ENCODE measurements at places on chromosomes 2 and 18.
A peak's percentile ranks its signal among the peaks of the same experiment; 100 is the strongest.

- DNase-seq = peak; percentile 96
Observed at GRCh38 chr18:31942999-31943877, at the start of gene TRAPPC8. TSS of gene TRAPPC8 (minus strand) at chr18:31943128. CDS start at chr18:31942764, 364 bp downstream.

DNA sequence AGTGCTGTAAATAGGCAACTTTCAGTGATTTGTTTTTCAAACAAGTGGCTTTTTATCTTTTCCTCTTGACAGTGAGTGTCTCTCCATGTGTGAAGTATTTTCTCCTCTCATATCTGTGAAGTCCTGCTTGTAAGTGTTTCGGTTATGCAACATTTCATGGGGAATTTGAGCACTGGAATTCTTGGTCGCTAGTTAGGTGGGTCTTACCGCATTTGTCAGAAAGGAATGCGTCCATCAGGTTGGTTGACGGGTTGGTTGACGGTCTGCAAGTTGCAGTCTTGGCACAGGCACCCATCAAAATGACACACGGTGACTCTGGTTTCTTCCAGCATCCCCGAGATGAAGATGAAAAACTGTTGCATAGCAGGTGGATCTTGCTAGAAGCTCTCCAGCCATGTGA is 109.8 kb downstream of the AGAP1 start:
- DNase-seq = no peak

GRCh38 chr2:187995556-187995955 is 296.1 kb upstream of the GULP1 start:
- no peak for DNase-seq

DNA sequence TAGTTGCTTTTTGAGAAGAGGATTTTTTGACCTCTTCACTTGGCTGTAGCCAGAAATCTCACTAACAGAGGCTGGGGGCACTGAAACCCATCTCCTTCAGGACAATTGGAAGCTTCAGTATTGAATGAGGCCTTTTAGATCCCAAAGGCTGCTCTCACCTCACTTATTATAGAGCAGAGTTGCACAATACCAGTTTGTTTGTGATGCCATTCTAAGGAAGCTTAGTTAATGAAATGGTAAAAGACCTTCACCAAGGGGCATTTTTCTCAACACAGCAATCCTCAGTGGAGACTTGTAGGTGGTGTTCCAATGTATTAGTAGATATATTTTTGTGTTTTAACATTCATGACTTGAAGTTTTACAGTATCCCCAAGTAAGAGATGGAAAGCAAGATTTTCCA is 71.0 kb upstream of the RFX8 start:
- DNase-seq = no peak

- peak; percentile 99 for DNase-seq
Observed at GRCh38 chr2:105455488-105456003, 56.7 kb upstream of the FHL2 start.

DNA sequence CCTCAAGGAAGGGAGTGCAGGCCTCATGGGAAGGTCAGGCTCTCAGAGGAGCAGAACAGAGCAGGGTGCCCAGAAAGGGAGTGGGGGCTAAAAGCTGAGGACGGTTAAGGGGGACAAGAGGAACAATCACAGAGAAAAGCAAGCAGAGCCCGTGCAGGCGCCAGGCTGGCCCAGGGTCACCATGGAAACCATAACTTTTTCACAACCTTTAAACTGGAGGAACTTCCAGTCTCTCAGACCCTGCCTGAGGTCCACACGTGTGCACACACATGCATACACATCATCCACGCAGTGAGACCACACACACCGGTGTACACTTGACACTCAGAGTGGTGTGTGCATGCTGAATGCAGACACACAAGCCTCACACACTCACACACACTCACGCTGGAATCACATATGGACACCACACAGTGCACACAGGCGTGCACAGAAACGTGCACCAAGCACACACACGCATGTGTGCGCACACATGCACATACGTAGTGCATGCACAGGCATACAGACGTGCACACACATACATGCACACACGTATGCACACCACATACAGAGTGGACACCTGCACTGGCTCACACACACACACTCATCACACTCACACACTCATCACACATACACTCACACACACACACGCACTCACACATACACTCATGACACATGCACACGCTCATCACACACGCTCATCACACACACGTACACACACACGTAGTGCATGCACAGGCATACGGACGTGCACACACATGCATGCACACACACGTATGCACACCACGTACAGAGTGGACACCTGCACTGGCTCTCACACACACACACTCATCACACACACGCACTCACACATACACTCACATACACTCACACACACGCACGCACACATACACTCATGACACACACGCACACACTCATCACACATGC is 37.2 kb upstream of the SNED1 start:
- no peak for DNase-seq

DNA sequence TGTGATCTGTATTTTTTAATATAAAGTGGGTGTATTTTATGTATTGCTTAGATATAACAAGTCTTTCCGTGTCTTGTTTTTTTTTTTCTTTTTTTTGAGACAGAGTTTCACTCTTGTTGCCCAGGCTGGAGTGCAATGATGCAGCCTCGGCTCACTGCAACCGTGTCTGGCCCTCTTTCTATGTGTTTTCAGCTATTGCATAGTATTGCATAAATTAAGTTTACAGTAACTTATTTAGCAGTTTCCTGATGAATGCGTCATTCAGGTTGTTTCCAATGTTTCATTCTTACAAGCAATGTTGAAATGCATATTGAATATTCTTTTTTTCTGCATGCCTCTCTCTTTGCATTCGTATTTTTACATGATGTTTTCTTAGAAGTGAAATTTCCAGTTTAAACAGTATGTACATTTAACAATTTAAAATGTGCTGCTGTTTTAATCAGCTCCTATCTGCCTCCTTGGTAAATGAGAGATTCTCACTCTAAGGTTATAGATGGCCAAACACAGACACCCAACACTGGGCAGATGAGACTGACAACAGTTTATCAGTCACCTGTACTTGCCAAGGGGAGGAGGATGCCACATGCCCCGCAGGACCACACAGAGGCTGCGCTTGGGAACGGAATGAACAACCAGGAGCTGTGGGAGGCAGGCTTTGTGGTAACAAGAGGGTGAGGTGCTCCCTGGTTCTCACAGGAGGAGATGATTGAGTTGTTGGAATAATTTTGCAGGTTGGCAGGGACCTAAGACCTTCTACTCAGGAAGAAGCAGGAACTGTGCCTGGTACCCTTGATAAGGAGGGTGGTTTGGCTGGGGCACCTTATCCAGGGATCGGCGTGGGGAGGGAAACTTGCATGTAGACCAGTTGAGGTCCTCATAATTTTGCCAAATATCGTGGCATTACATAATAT is 7.5 kb downstream of the SLC9A4 start:
- DNase-seq = no peak

DNA sequence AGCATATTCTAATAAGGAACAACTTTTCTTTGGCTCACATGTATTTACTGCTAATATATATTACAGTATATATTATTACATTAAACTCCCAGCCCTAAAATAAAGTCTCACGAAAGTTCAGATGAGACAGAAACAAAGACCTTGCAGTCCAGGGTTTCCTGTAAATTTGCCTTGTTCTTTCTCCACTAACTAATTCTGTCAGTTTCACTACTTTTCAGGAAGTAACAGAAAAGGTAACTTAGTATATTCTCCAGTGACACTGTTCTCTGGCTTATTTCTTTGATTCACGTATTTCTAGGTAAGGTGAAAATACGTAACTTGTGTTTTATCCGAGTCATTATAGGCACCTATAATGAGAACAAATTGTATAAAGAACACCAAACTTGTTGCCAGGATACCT is 35.2 kb downstream of the HDLBP start:
- DNase-seq = no peak

DNA sequence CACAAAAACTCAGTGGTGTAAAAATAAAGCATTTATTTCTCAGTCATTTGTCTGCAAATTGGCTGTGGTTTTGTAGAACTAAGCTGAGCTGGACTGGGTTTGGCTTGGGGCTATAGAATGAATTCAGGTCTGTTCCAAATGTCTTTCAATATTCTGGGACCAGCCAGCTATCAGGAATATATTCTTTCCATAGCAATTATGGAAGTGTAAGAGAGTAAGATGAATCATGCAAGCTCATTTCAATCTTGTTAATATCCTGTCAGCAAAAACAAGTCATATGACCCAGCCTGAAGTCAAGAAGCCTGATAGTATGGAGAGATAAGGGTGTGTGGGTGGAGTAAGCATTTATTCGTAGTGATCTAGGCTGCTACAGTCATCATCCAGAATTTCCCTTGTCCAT is 481.0 kb upstream of the CDH2 start:
- DNase-seq = peak; percentile 3

DNA sequence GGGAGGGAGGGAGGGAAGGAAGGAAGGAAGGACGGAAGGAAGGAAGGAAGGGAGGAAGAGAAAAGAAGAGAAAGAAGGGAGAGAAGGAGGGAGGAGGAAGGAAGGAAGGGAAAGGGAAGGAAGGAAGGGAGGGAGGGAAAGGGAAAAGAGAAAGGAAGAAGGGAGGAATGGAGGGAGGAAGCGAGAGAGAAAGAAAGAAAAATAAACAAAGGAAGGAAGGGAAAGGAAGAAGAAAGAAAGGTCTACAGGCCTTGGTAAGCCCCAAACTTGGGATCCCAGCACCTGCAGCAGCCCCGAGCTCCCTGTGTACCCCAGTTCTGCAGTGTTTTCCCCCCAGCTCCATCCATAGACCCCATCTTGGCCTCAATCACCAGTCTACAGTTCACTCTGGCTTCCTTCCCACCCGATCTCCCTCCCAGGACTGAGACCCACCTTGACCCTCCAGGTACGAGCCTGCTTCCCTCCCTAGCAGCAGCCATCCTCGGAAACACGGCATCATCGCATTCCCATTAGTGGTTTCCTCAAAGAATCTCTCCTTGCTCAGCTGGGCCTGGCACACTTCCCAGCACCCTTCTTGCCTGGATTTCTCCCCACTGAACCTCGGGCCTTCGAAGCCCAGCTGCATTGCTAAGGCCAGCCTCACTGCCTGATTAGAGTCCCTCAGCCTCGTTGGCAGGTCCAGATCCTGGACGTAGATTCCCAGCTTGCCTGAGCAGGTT is 46.1 kb upstream of the SH3BP4 start:
- DNase-seq = no peak

DNA sequence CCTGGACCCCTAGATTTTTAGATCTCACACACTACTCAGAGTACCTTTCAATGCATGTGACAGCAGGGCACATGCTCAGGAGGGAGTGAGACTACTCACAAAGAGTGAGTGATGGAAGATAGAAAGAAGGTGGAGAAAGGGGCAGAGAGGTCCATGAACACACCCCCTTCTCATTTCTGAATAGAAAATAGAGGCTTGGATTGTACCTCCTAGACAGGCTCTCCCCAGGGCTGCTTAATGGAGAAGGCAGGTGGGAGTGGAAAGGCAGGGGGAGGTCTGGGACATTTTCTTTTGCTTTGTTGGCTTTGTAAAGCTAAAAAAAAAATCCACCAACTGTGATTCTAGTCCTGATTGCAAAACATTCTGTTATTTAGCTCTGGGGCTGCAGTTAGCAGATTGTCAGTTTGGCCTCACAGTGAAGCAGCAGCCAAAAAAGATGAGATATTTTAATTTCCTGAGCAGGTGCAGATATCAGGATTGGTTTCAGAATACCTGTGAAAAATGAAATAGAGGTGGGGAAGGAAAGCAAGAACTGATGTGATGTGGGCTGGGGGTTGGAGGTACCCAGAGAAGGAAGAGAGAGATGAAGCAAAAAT is 119.3 kb upstream of the GYPC start:
- no peak for DNase-seq

DNA sequence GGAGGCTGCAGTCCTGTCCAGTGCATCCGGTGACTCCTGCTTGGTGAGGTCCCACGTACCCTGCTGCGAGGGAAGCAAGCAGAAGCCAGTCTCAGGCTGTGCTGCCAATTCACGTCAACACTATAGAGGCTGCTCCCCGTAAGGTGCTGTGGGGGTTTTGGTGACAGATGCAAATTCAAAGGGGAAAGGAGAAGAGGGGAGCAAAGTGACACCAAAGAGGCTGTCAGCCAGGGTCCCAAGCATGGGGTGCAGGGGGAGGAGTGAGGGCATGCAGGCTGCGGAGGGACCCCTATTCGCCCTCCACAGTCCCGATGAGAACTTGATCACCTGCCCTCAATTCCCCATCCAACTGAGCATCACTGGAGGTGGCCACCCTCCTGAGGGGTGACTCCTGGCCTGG is 179.4 kb upstream of the HS6ST1 start:
- DNase-seq = no peak

- DNase-seq = peak; percentile 65
Observed at GRCh38 chr2:223076573-223076972, 24.6 kb downstream of the KCNE4 start.

- no peak for DNase-seq
Observed at GRCh38 chr18:24086082-24086481, 52.8 kb upstream of the CABYR start.

DNA sequence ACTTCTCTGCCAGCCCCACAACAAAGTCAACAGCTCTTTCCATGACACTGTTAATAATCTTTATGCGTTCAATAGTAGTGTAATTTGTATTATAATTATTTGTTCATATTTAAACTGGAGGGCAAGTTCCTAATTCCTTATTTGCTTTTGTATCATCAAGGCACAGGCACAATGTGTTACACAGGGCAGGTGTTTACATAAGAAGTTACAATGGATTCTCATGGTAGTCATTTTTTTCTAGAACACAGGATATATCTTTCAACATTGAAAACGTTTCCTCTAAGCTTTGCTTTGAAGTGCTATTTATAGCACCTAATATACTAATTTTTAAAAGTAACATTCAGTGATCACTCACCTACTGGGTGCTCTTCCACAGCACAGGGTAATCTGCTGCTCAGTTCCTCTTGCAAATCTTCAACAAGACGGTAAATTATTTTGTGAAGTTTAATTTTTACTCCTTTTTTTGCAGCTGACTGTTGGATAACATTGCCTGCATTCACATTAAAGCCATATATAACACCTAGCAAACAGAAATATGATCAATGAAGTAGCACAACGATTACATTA is 7.3 kb downstream of the RPS27A start:
- no peak for DNase-seq

DNA sequence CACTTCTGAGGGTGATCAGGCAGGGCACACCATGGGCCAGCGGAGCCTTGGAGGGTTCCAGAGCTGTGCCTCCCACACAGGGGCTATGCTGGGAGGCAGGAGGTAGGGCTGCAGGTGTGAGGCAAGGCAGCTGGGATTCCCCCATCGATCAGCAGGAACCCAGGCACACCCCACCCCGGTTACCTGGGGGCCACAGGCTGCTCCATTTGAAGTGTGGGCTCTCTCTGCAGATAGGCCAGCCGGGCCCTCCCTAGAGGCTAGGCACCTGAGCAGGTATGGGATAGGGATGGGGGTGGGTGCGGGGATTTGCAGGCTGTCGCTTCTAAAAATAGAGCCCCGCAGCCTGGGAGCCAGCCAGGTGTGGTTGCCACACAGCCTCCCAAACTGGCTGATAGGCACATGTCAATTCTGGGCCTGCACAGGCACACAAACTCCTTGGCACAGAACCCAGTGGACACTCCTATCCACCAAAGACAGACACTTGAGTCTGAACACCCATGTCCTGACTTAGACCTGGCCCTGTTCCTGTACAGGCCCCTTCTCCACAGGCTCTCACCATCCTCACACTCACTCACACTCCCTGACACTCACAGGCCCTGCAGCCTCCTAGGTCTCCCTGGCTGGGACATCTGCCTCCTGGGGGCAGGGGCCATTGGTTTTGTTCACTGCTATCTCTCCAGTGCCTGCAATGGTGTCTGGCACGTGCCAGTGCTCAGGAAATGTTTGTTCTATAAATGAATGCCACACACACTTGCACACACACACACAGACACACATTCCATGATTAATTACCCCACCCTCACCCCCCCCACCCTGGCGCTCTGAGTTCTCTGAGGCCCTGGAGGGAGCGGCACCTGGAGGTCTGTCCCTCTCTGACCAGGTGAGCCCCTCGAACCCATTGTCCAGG is 73.4 kb downstream of the ZFP36L2 start:
- no peak for DNase-seq

Data from GM04504 (cell line).